ENCODE measurements at places on chromosomes 12 and 14.

DNA sequence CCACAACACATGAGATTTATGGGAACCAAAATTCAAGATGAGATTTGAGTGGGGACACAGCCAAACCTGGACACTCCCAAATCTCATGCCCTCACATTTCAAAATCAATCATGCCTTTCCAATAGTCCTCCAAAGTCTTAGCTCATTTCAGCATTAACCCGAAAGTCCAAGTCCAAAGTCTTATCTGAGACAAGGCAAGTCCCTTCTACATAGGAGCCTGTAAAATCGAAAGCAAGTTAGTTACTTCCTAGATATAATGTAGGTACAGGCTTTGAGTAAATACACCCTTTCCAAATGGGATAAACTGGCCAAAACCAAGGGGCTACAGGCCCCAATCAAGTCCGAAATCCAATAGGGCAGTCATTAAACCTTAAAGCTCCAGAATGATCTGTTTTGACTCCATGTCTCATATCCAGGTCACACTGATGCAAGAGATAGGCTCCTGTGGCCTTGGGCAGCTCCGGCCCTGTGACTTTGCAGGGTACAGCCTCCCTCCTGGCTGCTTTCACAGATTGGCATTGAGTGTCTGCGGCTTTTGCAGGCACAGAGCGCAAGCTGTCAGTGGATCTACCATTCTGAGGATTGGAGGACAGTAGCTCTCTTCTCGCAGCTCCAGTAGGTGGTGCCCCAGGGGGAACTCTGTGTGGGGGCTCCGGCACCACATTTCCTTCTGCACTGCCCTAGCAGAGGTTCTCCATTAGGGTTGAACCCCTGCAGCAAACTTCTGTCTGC lies 60.1 kb downstream of the LRIG3 start:
- no peak for DNase-seq

- no peak for DNase-seq
Measured at GRCh38 chr14:90567991-90568390, 171.2 kb downstream of the CALM1 start.

DNA sequence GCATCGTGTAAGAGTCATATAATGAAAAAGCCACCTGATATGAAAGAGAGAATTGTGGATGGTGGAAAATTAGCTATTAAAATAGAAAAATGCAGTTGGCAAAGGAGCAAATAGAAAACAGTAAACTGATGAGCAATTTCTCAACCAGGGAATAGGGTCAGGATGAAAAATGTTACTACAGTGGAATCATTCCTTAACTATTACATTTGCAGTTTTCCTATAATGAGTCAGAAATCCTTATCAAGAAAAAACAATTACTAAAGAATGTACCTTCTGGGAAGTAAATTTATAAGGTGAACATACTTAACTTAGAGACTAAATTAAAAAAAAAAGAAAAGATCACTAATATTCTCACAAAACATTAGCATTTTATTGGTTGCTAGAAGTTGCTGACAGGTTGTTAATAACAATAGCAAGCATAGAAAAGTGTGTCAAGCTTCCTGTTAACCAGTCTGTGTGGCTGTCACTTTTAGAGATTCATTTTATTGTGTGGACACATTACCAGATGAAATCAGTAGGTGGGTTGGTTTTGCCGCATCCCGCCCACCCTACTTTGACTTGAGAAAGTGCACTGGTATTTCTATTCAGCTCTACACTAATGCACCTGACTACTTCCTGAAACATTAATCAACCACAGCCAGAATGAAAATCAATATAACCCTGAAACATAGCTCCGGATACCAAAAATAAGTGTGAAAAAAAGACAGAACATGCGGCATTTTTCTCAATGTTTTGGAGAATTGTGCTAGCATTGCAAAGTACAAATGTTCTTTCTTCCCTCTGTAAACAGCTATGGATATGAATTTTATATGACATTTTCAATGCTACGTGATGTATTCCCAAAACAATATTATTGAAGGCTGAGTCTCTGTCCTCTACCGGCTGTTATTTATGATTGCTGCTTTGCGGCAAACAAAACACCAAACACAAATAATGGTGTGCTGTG lies 576.7 kb downstream of the SLC16A7 start:
- DNase-seq, result no peak

- DNase-seq, result no peak
Measured at GRCh38 chr12:97595936-97596335, 133.3 kb downstream of the RMST start.

GRCh38 chr14:105161964-105162668 lies 6.5 kb downstream of the JAG2 start:
- DNase-seq, result no peak

DNA sequence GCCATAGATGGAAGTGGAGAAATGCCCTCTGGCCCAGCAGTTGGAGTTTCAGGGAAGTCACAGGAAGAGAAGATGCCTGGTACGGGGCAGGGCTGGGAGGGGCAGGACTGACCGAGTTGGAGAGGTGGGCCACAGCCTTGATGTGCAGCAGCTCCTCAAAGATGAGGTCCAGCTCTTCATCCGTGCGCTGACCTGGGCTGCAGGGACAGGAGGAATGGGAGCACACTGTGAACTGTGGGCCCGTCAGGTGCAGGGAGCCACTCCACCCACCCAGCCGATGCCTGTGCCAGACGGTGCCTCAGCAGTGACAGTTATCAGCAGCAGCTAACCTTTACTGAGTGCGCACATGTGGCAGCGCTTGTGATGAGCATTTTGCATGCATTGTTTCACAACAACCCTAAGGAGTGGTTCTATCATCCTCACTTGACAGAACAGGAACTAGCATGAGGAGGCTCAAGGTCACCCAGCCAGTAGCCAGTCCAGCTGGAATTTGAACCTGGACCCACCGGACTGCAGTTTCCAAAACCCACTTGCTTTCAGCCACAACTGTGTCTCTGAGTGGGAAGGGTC lies 8.4 kb downstream of the RAPGEF3 start:
- DNase-seq, result no peak

DNA sequence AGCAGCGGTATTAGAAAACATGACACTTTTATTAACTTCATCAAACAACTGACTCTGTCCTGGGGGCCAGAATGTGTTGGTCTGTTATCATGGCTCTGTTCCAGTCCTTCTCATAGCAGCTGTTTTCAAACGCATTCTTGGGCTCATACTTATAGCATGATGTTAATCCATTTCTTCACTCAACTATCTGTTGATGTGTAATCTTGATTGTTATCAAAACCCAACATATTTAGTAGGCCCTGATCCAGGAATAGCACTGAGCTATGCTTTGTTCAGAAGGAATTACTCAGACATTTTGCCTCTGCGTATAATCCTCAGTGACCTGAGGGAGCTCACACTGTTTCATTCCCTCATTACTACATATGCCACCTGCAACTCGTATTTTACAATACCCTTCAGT lies 315.9 kb downstream of the BMP4 start:
- no peak for DNase-seq

DNA sequence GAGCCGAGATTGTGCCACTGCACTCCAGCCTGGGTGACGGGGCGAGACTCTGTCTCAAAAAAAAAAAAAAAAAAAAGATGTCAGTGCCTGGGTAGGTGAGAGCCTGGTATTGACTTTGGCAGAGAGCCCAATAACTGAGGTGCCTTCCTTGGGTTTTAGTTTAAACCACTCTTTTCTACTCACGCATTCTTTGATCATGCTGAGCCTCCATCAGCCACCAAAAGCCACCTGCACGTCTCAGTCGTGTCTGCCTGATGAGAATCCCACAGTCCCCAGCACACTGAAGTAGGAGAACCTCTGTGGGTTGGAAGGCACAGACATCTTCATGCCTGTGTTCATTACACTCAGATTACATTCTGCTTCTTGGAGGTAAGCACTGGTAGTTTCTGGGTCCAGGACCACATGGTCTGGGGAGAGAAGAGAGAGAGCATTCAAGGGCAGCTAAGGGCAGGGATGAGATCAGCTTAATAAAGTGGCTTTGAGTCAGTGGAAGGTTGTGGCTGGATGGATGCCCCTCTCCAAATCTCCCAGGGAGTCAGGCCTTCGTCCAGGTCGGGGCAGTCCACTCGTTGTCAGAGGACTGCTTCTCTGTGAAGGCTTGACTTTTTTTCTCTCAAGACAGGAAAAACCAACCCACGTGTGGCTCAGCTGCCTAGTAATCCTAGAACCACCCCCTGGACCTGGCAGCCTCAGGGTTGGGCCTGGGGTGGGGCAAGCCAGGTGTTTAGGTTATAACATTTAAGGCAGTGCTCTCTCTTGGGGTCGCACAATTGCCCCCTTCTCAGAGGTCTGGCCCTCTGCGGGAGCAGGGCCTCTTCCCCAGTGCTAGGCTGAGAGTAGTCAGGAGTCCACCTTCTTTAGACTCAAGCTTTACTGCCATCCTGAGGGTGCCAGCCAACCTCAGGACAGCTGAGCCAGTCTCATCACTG lies 32.6 kb upstream of the MAX start:
- no peak for DNase-seq

- no peak for DNase-seq
Measured at GRCh38 chr12:14948672-14949071, 10.3 kb upstream of the ERP27 start.

DNA sequence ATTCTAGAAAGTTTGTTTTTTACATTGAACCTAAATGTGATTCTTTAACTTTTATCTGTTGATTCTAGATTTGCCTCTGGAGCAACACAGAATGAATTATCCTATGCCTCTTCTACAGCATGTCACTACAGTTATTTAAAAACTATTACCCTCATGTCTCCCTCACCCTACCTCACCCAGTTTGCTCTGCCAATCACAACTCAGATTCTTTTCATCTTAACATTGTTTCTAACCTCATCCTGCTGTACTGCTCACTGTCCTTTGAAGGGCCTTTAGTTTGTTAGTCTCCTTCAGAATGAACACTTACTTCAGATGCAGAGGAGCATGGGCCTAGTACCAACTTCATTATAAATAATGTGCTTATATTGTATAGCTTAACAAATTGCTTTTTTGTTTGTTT lies 21.5 kb downstream of the YLPM1 start:
- no peak for DNase-seq
